EH (cell line): ENCODE measurements at places on chromosomes 6 and 20.

DNA sequence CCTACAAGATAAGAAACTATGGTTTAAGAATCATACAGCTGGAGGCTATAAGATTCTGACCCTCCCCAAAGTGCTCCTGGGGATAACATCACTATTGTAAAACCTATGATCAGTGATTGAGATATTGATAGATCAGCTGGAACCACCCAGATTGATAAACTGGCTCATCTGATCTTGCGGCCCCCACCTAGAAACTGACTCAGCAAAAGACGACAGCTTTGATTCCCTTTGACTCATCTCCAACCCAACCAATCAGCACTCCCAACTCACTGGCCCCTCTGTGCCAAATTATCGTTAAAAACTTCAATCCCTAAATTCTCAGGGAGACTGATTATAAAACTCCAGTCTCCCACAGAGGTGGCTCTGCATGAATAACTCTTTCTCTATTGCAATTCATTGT is 106.4 kb downstream of the SCP2D1 start:
- no peak for DNase-seq

DNA sequence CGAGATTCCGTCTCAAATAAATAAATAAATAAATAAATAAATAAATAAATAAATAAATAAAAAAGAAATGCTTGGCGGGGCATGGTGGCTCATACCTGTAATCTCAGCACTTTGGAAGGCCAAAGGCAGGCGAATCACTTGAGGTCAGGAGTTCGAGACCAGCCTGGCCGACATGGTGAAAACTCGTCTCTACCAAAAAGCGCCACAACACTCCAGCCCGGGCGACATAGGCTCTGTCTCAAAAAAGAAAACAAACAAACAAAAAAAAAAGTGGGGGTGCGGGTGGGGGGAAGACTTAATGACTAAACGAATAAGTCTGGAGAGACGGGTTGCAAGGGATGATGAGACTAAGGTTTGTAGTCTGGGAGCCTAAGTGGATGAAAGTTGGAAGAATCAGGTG is 170.7 kb downstream of the SLC16A10 start:
- DNase-seq, result no peak

- DNase-seq, result no peak
These were observed 19.6 kb downstream of the FARS2 start for GRCh38 chr6:5280920-5281319.

- no peak for DNase-seq
These were observed 30.6 kb downstream of the THBS2 start for GRCh38 chr6:169223006-169223405.

DNA sequence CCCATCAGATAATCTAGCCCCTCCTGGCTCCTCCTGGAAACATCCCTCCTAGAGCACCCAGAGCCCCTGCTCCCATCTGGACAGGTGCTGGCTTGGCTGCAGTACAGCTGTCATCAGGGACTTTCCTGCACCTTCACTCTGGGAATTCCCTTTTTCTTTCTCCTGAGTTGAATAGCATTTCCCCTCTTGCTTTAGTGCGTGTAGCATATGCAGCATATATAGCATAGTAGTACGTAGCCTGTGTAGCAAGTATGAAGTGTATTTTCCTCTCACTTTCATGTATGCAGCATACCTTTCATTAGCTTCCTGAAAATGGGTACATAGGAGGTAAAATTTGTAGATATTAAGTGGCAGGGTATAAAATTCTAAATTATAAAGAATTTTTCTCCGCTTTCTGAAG is 352.9 kb downstream of the ESR1 start:
- no peak for DNase-seq

DNA sequence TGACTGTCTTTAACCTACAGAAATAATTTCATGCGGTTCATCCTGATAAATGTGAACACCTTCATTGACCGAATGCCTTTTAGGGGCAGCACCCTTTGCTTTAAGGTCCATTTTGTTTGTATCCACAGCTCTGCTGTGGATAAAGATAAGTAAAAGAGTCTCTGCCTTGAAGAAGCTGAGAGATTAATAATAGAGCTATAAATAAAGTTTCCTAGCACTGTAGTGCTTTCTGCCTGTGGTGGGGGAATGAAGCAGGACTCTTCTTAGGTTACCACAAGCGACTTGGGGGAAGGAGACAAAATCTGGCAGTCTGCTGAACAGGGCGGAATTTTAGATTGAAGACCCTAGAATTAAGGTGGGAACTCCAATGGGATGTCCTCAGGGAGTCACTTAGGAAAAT is 57.6 kb downstream of the EYA4 start:
- no peak for DNase-seq

GRCh38 chr6:121430514-121431460 is 4.7 kb upstream of the GJA1 start:
- peak; percentile 58 for DNase-seq

DNA sequence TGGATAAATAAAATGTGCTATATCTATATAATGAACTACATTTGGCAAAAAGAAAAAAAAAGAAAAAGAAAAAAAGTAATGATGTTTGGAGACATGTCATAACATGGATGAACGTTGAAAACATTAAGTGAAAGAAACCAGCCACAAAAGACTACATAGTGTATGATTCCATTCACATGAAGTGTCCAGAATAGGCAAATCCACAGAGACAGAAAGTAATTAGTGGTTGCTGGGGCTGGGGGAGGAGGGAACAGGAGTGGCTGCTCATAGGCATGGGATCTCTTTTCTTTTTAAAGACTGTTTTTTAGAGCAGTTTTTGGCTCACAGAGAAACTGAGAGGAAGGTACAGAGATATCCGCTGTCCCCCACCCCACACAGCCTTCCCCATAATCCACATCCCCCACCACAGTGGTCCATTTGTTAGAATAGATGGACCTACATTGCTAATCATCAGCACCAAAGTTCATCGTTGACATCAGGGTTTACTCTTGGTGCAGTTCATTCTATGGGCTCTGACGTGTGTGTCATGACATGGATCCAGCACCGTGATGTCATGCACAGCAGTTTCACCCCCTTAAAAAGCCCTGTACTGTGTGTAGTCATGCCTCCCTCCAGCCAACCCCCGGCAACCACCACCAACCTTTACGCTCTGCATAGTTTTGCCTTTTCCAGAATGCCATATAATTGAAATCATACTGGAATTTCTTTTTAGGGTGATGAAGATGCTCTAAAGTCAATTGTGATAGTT is 240.9 kb upstream of the RREB1 start:
- DNase-seq, result no peak

- no peak for DNase-seq
These were observed 97.2 kb upstream of the HDAC2 start for GRCh38 chr6:114068116-114068515.

- DNase-seq, result no peak
These were observed 54.7 kb downstream of the RRBP1 start for GRCh38 chr20:17627101-17627955.

- DNase-seq, result no peak
These were observed 66.6 kb upstream of the FAM184A start for GRCh38 chr6:119145111-119145510.

DNA sequence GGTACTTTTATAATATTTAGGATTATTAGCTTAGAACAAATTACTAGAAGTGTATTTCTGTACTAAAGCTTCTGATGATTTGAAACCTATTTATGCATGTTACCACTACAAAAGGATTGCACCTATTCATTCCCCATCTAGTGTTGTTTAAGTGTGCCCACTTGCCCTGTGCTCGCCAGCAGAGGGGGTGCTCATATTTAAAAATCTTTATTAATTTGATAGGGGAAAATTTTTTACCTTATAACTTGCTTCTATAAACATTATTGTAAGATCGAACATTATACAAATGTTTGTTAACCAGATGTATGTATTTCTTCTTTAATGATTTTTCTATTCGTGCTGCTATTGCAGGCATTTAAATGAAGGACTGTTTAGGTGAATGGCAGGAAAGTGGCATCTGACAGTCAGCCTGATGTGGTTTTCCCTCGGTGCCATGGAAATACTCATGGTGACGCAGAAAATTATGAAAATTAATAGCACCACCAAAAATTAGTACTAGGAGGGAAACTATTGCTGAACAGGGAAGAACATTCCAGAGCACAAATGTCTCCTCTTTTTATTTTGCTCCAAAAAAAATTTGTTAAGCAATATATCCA is 44.1 kb upstream of the FNDC1 start:
- no peak for DNase-seq

GRCh38 chr20:1946762-1947534 is 46.9 kb downstream of the PDYN start:
- DNase-seq, result peak; percentile 7

- DNase-seq, result peak; percentile 59
These were observed at the start of gene POPDC3 for GRCh38 chr6:105179244-105180065. Gene POPDC3 (minus strand): TSS chr6:105180014. CDS start chr6:105161909, 18,105 bp downstream.

- DNase-seq, result no peak
These were observed 42.7 kb downstream of the TOX2 start for GRCh38 chr20:43957392-43957791.

- no peak for DNase-seq
These were observed 14.5 kb downstream of the TMX4 start for GRCh38 chr20:8005033-8005432.

DNA sequence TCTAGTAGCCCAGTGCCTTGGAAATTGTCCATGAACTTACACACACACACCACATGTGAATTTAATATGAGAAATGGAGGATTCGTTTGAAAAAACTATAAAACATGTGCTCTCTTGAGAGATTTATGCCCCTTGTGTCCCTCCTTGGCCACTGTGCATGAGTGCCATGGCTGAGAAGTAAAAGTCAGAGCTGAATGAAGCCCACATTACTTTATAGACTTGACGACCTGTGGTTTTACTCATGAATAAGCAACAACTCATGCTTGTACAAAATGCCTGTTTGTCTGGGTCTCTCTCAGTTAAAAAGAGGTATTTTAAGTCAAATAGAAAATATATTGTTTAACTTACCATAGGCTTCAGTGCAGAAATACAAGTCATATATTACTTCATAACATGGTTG is 102.7 kb downstream of the KCNQ5 start:
- DNase-seq, result peak; percentile 24

GRCh38 chr20:37630166-37630565 is 63.7 kb upstream of the CTNNBL1 start:
- DNase-seq, result no peak

DNA sequence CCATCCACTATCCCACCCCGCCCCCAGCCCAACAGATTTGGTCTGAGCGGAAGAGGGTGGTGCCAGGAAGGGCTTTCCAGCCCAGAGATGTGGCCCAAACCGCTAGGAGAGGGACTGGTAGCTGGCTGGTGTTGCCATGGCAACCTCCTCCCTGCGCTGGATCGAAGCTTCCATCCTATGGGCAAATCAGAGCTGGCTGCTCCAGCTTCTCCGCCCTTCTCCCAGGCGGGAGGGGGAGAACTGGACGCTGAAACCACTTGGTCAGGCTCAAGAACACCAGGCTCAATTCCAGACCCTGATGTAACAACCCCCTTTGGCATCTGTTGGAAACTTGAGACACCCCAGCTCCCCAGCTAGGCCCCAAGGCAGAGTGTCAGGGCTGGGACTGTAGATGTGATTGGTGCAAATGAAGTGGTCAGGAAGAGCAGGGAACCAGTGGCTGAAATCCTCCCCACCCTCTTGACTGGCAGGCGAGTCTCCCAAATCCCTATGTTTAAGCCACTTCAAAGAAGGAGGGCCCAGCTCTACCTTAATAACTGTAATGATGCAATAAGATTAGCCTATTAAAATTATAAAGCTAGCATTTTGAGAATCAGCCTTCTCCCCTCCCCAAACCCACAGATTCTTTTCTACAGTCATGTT is 4.2 kb downstream of the RIMS4 start:
- peak; percentile 26 for DNase-seq

DNA sequence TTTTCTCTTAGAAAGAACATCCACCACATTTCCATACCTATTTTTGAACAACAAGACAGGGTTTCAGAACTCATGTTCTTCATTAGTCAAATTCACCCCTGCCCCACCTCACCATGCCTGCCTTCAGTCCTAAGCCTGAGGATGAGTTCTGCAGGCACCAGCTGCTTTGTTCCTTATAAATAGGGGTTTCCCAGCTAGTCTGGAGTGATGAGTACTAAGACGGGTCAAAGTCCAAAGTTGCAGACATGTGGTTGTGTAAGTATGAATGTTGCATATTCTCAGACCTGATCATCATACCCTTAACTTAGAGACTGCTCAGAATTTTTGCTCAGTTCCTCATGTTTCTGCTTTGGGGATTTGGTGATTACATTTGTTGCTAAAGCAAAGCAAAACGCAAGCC is 257.7 kb upstream of the CDYL start:
- peak; percentile 63 for DNase-seq

DNA sequence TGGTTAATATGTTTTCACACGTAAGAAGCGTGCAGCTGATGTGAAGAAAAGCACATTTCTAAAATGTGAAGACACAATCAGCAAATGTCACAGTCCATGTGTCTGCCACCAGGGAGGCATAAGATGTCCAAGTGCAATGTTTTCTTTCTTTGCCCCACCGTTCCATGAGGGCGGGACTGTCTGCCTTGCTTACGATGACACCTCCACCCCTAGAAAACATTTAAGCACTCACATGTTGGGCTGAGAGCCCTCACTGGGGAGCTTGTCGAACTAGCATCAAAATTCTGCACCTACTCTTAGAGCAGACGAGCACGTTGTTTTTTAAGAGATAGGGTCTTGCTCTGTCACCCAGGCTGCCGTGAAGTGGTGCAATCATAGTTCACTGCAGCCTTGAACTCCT is 57.6 kb downstream of the PSMG4 start:
- no peak for DNase-seq

- DNase-seq, result no peak
These were observed 62.4 kb upstream of the FERMT1 start for GRCh38 chr20:6185268-6185667.

DNA sequence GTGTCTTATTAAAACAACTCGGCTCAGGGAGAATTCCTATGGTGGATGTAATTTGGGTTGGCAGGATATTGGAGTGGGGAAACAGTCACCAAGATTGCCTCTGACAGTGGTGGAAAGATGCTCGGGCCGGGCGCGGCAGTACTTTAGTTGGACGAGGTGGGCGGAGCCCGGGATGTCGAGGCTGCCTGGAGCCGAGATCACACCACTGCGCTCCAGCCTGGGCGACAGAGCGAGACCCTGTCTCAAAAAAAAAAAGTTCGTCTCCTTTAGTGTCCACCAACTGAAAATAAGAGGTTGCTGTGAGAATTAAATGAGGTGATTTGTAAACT is 621 bp downstream of the NOL7 start:
- DNase-seq, result peak; percentile 57

GRCh38 chr6:162684961-162685360 is 42.6 kb downstream of the PRKN start:
- DNase-seq, result no peak

GRCh38 chr6:38078671-38079070 is 259.1 kb downstream of the ZFAND3 start:
- DNase-seq, result no peak

GRCh38 chr6:169158174-169158573 is 95.5 kb downstream of the THBS2 start:
- DNase-seq, result peak; percentile 70

GRCh38 chr6:124854338-124854922 is 107.8 kb upstream of the RNF217 start:
- DNase-seq, result peak; percentile 6

- peak; percentile 77 for DNase-seq
These were observed at the start of gene MAP3K4 for GRCh38 chr6:160991406-160992060. Gene MAP3K4 (plus strand): TSS chr6:160991769. CDS start chr6:160991932, 163 bp downstream.

- DNase-seq, result peak; percentile 9
These were observed 241.0 kb downstream of the MYLK4 start for GRCh38 chr6:2509711-2510110.

GRCh38 chr6:168226061-168226752 is 93.4 kb downstream of the DACT2 start:
- DNase-seq, result no peak

- DNase-seq, result no peak
These were observed 110.5 kb downstream of the IRF4 start for GRCh38 chr6:501891-502601.

GRCh38 chr6:93968126-93968525 is 548.8 kb upstream of the EPHA7 start:
- DNase-seq, result no peak

GRCh38 chr20:40805592-40805991 is 116.6 kb upstream of the MAFB start:
- DNase-seq, result no peak
